Activated CD8-positive, alpha-beta memory T cell treated with anti-CD3 and anti-CD28 coated beads, Interleukin-2, amount 10 ng/mL, durations not matched to agents 7 days and 5 days (primary cell): ENCODE measurements at places on chromosomes 7 and 10. TPM values are rescaled to one million over a fixed set of nuclear protein-coding genes. Genes with fewer than 3 reads are reported as not detected.
A peak's percentile ranks its signal among the peaks of the same experiment; 100 is the strongest.

ATP5F1C gene
- 287 TPM for total RNA-seq

GRCh38 chr7:92595281-92595680 lies 5.1 kb upstream of the FAM133B start:
- no peak overlapping the region for H3K4me3 ChIP-seq
- H3K4me1 ChIP-seq: peaks cover 8% of the 10 kb centered on the region
- peaks cover 3% of the 10 kb centered on the region for H3K27me3 ChIP-seq
- no peak overlapping the region for H3K27ac ChIP-seq

DNA sequence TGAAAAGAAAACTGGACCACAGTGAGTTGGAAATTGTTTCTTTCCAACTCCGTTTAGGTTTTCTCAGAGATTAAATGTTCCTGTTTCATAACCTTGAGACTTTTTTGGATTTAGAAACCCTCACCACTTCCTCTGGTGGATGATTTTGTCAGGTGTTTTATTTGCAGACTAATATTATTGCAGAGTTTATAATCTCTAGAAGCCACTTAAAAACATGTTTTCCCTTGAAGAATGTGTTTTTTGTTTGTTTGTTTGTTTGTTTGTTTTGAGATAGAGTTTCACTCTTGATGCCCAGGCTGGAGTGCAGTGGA lies 520 bp upstream of the MICU1 start:
- peak overlapping the region; percentile 99 for H3K4me3 ChIP-seq
- DNase-seq: no peak
- peaks cover 3% of the 10 kb centered on the region for H3K36me3 ChIP-seq
- no peaks in the 10 kb centered on the region for H3K27me3 ChIP-seq

GRCh38 chr10:88838766-88839350 lies 12.8 kb downstream of the ANKRD22 start:
- peaks cover 19% of the 10 kb centered on the region for H3K4me1 ChIP-seq
- no peak overlapping the region for H3K27ac ChIP-seq
- no peak for DNase-seq
- H3K4me3 ChIP-seq: no peak overlapping the region
- H3K27me3 ChIP-seq: peaks cover 6% of the 10 kb centered on the region
- peaks cover under 1% of the 10 kb centered on the region for H3K36me3 ChIP-seq

DNA sequence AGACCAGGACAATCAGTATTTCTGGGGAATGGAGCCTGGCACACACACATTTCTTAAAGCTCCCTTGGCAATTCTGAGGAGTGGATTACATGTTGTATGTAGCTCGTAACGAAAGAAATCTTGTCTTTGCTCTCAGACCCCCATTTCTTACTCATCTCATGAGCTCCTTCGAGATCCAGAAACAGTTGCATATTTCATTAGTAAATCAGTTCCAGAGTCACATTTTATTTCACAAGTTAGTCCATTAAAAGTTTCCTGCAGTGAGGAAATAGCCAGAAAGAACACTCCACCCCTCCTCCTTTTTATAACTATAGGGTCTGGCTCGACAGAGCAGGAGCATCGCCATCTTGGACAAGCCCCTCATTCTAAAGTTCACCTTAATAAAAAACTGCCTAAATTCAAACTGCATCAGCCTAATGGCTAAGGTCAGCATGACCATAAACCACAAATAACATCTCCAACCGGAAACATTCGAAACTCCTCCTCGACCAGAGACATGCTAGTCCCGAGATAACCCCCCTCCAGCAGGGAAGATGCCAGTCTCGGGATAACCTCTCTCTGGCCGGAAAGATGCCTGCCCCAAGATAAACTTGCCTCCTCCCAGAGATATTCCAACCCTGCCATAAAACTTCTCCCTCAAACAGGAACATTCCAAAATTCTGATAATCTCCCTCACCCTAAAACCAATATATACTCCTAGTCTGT lies 7.4 kb downstream of the EGFR start:
- H3K4me3 ChIP-seq: no peak overlapping the region
- H3K4me1 ChIP-seq: no peaks in the 10 kb centered on the region
- DNase-seq: no peak
- peaks cover 34% of the 10 kb centered on the region for H3K27me3 ChIP-seq

CTAGE4 gene
- total RNA-seq: 1.2 TPM

GRCh38 chr10:70753841-70754621 lies 31.1 kb downstream of the TBATA start:
- H3K4me1 ChIP-seq: peaks cover 5% of the 10 kb centered on the region
- no peaks in the 10 kb centered on the region for H3K36me3 ChIP-seq
- H3K27me3 ChIP-seq: peaks cover 5% of the 10 kb centered on the region
- DNase-seq: no peak
- H3K4me3 ChIP-seq: no peak overlapping the region

DNA sequence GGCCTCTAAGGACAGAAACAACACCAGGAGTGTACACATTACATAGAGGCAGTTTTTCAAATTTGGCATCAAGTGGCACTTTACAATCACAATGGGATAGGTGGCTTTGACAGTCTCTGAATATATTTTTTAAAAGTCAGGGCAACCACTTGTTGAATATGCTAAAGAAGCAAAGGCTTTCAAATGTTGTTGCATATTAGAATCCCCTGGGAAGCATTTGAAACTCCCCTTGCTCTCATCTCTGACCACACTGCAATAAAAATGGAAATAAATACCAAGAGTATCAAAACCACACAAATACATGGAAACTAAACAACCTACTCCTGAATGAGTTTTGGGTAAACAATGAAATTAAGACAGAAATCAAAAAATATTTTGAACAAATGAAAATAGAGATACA lies 106.5 kb upstream of the RAB11FIP2 start:
- no peak for DNase-seq
- H3K27me3 ChIP-seq: no peaks in the 10 kb centered on the region
- H3K4me1 ChIP-seq: no peaks in the 10 kb centered on the region
- H3K36me3 ChIP-seq: no peaks in the 10 kb centered on the region
- H3K4me3 ChIP-seq: no peak overlapping the region

DNA sequence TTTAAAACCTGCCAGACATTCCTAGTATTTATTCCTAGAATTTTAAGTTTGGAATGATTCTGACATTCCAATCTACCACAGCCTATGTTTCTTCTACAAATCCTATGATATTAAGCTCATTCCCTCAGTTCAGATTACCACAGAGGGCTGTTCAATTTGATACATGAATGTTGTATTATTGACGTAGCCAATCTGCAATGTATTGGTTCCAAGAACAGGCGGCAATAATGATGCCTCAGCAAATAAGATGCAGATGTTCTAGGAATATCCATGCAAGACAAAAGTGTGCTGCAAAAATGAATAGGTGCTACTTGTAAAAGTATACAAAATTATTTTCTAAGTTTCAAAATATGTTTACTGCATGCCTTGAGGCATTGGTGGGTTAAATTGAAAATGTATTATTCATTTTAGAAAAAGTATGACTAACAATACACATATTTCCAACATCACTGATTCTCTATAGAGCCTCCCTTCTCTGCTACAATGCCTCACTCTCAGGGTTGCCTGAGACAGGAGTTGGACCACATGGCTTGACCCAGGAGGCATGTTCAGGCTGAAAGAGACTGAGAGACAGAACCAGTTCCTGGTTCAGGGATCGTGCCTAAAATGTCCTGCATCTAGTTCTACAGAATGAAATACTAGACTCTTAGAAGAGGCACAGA lies 94.1 kb upstream of the CREB5 start:
- DNase-seq: no peak
- H3K27me3 ChIP-seq: peaks cover 53% of the 10 kb centered on the region
- no peaks in the 10 kb centered on the region for H3K36me3 ChIP-seq
- no peak overlapping the region for H3K4me3 ChIP-seq
- peaks cover 5% of the 10 kb centered on the region for H3K4me1 ChIP-seq

DNA sequence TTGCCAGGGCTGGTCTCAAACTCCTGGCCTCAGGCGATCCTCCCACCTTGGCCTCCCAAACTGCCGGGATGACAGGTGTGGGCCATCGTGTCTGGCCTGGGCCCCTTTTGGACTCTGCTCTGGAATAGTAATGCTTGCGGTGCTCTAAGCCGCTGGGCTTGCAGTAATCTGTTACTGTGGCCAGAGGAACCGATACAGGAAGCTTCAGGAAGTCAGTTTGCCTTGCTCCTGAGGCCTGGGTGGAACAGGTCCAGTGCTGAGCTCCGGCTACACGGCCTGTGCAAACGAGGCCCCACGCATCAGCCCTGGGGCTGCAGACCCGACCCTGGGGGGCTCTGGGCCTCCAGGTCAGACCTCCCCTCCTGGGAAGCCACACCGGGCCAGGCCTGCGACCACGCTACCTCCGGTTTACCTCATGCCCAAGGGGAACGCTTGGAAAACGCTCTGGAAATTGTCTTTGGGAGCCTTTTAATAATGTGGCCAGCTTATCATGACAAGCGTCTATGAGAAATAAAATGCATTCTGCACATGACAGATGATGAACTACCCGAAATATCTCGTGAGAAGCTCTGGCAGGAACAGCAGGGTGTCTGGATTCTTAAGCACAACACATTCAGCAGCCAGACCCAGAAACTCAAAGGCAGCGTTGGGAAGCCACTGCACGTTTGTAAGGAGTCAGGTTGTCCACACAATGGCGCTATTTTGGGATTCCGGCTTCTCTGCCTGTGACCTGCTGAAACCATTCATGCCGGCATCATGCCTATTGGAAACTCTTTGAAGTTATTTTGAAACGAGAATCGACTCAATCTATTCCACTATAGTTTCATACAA lies 10.1 kb upstream of the ADAP1 start:
- DNase-seq: no peak
- H3K36me3 ChIP-seq: peaks cover 14% of the 10 kb centered on the region
- no peak overlapping the region for H3K27ac ChIP-seq
- H3K4me3 ChIP-seq: no peak overlapping the region
- peaks cover 3% of the 10 kb centered on the region for H3K27me3 ChIP-seq

DNA sequence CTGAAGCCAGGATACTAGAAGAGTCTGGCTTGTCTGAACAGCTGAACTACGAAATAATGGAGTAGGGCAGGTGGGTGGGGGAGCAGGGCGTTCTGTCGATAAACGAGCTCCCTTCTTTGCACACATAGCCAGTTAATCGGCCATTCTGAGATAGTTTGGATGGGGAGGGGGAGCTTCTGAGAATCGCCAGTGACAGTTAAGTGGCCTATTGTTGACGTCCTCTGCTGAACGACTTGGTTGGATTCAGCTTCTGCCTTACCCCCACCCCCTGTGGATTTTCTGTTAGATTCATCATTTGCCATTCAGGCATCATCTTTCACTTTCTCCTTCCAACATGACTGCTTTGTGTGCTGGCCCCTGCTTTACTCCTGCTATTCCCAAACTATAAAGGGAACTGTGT lies 520 bp downstream of the CPA5 start:
- no peak for DNase-seq
- peaks cover 3% of the 10 kb centered on the region for H3K4me1 ChIP-seq
- H3K4me3 ChIP-seq: no peak overlapping the region
- H3K27ac ChIP-seq: no peak overlapping the region
- H3K36me3 ChIP-seq: no peaks in the 10 kb centered on the region

- no peaks in the 10 kb centered on the region for H3K36me3 ChIP-seq
- H3K27ac ChIP-seq: no peak overlapping the region
- DNase-seq: no peak
- no peak overlapping the region for H3K4me3 ChIP-seq
These were observed 129.9 kb downstream of the WDR37 start for GRCh38 chr10:1185911-1186682.

DNA sequence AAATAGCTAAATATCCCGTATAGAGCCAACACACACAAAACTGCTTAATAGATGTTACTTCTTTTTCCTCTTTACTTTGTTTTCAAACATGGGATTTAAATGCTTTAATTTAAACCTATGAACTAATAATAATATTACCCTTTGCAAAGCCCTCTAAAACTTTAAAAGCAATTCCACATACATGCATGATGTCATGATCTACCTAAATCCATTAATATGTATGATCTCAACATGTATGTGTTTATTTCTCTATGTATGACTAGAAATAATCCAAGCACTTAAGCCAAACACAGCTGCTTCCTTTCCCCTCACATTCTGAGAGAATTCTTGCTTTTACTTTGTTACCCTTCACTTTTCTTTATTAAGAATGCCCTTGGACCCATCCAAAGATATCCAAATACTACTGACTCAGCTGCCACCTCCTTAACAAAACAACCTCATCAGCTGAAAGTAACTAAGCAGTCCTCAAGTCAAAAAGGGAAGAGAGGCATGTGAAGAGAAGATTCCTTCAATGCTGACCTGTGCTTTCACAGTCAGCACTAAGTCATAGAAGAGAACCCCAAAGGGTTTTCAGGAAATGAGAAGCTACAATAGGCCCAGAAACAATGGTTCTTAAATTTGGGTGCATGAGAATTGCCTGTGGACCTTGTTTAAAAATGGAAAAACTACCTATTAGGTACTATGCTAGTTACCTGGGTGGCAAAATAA lies 266.4 kb upstream of the LRGUK start:
- no peaks in the 10 kb centered on the region for H3K27me3 ChIP-seq
- no peaks in the 10 kb centered on the region for H3K4me1 ChIP-seq
- H3K36me3 ChIP-seq: no peaks in the 10 kb centered on the region

- no peak overlapping the region for H3K4me3 ChIP-seq
- H3K4me1 ChIP-seq: no peaks in the 10 kb centered on the region
- no peaks in the 10 kb centered on the region for H3K27me3 ChIP-seq
These were observed 247.7 kb upstream of the DKK1 start for GRCh38 chr10:52066383-52066782.

- DNase-seq: peak; percentile 48
- H3K36me3 ChIP-seq: peaks cover 2% of the 10 kb centered on the region
- no peaks in the 10 kb centered on the region for H3K27me3 ChIP-seq
- H3K4me1 ChIP-seq: peaks cover 43% of the 10 kb centered on the region
- peak overlapping the region; percentile 65 for H3K27ac ChIP-seq
- H3K4me3 ChIP-seq: peak overlapping the region; percentile 76
These were observed 493 bp downstream of the ZMIZ2 start for GRCh38 chr7:44748948-44749731.

FUOM gene
- 13.1 TPM for total RNA-seq

BICC1 gene
- 0.14 TPM for total RNA-seq

DNA sequence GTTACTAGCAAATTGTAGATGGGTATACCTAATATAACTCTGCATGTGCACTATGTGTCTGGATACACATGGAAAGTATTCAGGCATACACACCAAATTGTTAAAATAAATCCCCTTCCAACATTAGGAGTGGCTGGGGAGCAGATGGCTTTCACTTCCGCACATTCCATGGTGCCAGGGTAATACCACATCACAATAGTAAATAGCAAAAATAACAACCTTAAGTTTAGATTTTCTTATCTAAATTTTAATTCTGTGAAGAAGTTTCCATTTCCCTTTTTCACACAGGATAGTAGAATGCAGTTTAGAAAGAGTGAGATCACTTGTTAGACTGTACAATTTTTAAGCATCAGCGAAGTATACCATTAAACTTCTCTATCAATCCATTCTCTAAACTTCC lies 5.8 kb upstream of the ALOX5 start:
- no peak for DNase-seq
- no peaks in the 10 kb centered on the region for H3K36me3 ChIP-seq
- H3K27ac ChIP-seq: no peak overlapping the region
- peaks cover 67% of the 10 kb centered on the region for H3K27me3 ChIP-seq

GRCh38 chr7:110522761-110523200 lies 568.1 kb upstream of the LRRN3 start:
- H3K27me3 ChIP-seq: no peaks in the 10 kb centered on the region
- H3K36me3 ChIP-seq: no peaks in the 10 kb centered on the region
- no peak overlapping the region for H3K27ac ChIP-seq

FEZF1 gene
- not detected for total RNA-seq
